ENCODE measurements at places on chromosomes 5 and 9.

GRCh38 chr5:150062216-150062922 is 24.0 kb downstream of the CSF1R start:
- no peak for DNase-seq

DNA sequence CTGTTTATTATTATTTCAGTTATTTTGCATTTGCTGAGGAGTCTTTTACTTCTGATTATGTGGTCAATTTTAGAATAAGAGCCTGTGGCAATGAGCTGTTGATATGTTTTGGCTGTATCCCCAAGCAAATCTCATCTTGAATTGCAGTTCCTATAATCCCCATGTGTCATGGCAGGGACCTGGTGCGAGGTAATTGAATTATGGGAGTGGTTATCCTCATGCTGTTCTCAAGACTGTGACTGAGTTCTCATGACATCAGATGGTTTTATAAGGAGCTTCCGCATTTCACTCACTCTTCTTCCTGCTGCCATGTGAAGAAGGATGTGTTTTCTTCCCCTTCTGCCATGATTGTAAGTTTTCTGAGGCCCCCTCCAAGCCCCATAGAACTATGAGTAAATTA is 114.9 kb upstream of the SLCO6A1 start:
- DNase-seq: no peak

DNA sequence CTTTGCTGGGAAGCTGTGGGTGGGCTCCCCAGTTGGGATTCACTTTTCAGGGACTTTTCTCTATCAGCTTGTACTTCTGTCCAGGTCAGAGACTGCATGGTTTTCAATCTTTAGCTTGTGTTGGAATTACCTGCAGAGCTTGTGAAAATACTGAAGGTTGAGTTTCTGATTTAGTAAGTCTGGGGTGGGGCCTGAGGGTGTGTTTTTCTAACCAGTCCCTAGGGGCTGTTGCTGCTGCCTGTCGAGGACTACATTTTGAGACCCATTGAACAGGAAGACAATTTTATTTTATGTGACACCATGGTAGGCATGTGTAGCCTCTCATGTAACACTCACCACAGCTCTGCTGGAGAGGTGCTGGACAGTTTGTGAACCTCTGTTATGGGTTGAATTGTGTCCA is 14.7 kb upstream of the MLANA start:
- no peak for DNase-seq

GRCh38 chr9:11349187-11349586 is 736.4 kb upstream of the PTPRD start:
- DNase-seq: no peak

DNA sequence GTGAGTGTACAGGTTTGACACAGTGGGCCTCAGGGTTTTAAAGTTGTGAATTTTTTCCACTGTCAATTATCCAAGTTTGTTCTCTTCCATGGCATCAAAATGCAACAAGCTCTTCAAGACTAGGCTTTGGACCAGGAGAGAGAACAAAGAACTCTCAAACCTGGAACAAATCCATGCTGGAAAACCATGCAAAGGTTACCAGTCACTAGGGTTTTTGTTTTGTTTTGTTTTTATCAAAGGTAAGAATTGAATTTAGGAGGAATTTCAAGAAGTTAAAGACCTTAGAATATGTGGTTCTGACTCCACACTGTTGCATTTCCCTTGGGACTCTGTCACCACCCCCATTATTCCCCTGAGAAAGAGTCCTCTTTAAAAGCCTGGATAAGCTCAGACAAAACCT is 191.1 kb upstream of the PIK3R1 start:
- no peak for DNase-seq

DNA sequence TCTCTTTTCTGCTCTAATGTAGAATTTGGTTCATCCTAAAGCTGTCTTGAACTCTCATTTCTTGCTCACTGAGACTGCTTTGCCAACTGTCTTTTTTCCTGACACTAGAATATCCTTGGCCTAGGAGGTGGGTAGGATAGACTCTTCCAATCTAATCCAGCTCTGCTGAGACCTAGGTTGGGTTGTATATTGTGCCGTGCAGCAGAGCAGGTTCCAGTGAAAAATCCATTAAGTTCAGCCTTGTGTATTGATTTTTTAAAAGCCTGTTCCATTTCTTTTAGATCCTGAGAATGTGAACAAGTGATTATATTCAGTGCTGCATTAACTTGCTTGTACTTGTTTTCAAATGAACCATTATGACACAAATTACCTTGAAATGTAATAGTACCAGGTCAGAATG is 539.6 kb downstream of the LRRC70 start:
- no peak for DNase-seq

DNA sequence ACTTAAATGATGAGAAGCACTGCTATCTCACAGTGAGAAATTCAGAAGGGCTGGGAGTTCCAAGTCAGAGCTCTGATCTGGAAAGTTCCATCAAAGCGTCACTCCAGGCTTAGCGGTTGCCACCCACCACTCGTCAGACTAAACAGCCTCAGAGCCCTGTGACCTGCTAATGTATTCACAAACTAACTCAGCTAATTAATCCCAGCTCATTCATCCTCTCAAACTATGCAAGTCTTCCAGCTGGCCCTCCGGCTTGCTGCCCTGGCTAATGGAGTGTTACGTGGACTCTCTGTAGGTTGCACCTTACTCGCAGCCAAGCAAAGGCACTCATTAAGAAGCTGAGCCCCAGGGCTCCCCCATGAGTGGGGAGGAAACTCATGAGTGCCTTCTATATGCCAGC is 82.2 kb upstream of the GABRP start:
- DNase-seq: no peak

DNA sequence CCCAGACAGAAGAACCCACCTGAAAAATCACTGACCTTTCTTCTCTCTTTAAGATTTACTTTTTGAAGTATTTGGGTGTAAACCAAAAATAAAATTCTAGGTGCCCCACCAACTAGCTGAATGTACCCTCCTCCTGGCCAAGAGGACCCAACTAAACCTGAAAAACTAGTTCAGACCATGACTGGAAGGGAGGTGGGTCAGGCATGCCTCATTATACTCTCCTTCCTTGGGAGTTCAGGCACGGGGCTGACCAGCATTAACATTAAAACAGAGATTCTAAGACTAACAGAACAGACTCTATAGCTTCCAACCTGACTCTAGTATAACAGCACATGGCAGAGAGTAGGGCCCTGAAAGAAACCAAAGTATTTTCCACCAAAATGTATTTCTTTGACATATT is 61.4 kb downstream of the CERT1 start:
- no peak for DNase-seq

DNA sequence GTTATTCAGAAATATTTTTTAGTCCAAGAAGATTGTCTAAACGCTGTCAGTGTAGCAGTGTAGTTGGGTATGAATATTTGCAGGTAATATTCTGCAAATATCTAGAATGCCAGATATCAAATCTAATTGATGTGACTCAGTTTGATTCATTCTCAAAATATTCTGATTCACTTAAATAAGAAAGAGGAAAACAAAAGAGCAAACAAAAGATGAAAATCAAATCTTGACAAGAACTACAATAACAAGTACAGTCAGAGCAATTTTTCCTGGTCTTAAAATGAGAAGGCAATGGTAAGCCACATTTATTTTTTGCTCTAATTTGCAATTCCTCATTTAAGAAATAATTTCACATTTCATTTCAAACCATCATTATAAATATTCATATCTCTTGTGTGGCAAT is 36.0 kb downstream of the MRPS30 start:
- DNase-seq: no peak

GRCh38 chr9:137299938-137300337 is 2.1 kb downstream of the NRARP start:
- no peak for DNase-seq

- DNase-seq: no peak
Observed at GRCh38 chr5:170497311-170498038, 6.3 kb upstream of the KCNIP1 start.

- no peak for DNase-seq
Observed at GRCh38 chr5:131814990-131815389, 18.2 kb upstream of the FNIP1 start.

GRCh38 chr5:133111299-133111698 is 59.5 kb downstream of the HSPA4 start:
- peak; percentile 82 for DNase-seq

GRCh38 chr9:93258419-93258817 is 74.5 kb downstream of the WNK2 start:
- peak; percentile 20 for DNase-seq

DNA sequence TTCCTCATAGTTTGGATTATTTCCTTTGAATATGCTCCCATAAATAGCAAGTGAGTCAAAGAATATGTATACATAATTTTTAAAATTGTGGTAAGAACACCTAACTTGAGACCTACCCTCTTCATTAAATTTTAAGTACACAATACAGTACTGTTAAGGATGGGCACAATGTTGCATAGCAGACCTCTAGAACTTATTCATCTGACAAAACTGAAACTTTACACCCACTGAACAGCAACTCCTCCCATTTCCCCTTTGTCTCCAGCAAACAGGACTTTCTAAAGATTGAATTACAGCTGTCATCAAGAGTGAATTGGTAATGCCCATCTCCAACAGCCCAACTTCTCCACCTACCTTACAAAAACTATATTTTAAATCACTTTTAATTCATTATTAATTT is 388.9 kb downstream of the HTR1A start:
- DNase-seq: no peak

DNA sequence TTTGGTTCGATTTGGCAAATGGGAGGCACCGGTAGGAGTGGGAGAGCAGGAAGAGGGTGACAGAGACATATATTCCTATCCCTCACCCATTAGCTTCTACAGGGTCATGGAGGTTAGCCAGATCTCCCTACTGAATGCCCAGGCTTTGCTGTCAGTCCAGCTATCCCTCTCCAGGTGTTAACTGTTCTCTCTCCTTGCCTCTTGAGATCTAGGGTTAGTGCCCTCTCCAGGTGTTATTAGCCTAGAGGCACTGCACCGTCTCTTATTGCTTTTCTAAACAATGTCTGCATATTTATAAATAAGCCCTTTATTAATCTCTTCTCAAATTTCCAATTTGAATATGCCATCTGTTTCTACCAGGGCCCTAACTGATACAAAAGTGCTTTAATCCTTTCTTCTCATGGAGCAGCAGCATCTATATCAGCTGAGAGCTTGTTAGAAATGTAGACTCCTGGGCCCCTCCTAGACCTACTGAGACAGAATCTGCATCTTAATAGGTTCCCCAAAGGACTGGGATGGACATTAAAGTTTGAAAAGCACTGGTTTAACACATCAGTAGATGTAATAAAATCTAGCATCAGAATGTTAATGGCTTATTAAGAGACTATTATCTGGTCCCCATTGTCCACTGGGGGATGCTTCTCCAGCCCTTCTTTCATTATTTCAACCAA is 322.5 kb upstream of the SLC24A2 start:
- no peak for DNase-seq

- no peak for DNase-seq
Observed at GRCh38 chr9:137015976-137016375, 12.1 kb downstream of the ABCA2 start.

DNA sequence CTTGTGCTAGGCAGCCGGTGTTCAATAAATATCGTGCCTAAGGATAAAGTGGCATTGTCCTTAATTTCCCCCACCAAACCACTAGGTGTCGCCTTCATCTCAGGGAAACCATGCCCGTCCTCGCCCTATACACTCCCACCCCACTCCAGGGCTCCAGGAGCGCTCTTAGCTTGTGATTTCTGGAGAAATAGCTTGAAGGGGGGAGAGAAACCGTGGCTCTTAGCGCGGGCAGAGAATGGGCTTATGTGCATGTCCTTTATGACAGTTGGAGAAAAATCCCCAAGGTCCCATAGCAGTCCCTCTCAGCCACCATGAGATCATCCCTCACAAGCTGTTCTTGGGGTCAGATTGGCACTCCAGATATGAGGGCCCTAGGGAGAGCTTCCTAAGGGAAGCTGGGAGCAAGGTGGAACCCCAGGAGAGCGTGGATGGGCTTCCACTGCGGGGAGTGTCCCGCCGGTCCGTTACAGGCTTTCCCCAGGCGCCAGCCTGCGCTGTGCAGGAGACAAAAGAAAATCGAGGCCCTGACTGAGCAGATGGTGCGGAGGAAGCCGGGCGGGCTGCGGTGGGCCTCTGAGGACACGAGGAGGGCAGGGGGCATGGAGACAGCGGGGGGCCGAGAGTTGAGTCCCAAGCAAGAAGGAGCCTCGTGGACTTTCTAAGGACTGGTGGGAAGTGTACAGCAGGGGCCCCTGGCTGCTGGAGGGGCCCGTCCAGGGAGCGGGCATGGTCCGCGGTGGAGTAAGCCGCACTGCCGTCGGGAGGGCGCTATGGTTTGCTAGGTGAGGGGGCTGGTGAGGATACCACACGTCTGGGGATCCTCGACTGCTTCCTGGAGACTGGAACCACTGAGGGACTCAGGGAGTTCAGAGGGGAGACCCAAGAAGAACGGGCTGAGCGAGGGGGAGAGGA is 750 bp upstream of the NPR2 start:
- DNase-seq: peak; percentile 63

DNA sequence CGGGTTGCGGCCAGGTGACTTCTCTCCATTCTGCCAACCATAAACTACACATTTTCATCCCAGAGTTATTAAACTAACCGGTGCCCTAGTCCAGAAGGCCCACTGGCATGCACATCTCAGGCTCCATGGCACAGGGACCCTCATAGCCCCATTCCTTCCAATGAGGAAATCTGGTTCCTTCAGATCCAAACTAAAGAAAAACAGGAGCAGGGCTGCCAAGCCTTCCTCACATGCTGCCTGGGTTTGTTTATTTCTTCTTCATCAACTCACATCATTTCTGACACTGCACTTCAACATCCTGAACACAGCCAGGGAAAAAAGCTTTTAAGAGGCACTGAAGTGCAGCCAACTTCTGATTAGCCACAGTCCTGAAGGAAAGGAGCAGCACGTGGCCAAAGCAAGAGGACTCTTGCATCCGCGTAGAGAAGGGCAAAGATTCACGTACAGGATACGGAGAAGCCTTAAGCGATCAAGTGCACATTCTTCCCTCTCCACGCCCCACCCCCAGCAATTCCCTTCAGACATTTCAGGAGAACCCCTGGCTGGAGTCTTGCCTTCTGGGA is 22.5 kb downstream of the LHFPL2 start:
- no peak for DNase-seq
